ENCODE measurements at places on chromosomes 5 and 9.

GRCh38 chr9:134712926-134713325 lies 71.3 kb downstream of the COL5A1 start:
- DNase-seq, result no peak

- no peak for DNase-seq
Observed at GRCh38 chr5:89095341-89095740, 212.4 kb upstream of the MEF2C start.

DNA sequence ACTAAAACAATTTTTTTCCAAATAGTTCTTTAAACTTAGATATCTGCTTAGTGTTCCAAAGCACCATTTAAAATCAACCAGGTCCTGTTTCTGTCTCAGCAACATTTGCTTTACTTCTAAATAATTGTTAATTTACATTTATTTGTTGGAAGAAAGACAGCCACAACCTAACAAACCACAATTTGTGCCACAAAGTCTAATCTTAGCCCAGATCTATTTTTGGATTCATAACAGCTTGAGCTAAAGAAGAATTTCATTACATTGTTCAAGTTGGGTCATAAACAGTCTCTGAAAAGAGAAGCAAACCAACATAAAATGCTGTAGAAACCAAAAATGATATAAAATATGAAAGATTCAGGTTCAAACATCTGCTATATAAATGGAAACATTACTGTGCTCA lies 24.4 kb downstream of the MLLT3 start:
- no peak for DNase-seq

- peak; percentile 46 for DNase-seq
Observed at GRCh38 chr9:16705111-16705604, 165.3 kb downstream of the BNC2 start.

- DNase-seq, result no peak
Observed at GRCh38 chr9:9387511-9388115, 1225.2 kb downstream of the PTPRD start.

DNA sequence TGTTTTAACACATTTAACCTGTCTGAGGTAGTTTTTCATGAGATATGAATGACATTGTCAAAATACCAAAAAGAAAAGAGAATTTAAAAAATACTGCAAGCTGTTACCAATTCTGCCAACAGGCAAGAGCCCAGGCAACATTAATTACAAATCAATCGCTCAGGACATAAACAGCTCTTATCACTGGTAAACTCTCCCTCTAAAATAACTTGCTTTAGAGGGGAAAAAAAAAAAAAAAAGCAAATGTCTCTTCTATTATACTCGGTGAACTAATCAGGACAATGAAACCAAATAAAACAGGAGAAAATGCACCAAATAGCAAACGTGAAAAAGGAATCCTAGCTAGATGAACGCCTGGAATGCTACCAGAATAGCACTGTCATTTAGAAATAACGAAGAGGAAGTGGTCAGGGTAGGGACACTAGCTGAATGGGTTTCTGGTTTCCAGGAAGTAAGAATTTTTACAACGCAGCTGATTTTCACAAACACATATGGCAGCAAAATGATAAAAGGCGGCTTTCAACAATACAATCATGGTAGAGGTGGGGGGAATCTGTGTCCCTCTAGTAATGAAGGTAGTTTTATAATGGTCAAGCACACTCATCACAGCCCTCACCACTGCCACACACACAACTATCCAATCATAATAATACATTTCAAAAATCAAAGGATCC lies 94.9 kb downstream of the DENND1A start:
- no peak for DNase-seq

DNA sequence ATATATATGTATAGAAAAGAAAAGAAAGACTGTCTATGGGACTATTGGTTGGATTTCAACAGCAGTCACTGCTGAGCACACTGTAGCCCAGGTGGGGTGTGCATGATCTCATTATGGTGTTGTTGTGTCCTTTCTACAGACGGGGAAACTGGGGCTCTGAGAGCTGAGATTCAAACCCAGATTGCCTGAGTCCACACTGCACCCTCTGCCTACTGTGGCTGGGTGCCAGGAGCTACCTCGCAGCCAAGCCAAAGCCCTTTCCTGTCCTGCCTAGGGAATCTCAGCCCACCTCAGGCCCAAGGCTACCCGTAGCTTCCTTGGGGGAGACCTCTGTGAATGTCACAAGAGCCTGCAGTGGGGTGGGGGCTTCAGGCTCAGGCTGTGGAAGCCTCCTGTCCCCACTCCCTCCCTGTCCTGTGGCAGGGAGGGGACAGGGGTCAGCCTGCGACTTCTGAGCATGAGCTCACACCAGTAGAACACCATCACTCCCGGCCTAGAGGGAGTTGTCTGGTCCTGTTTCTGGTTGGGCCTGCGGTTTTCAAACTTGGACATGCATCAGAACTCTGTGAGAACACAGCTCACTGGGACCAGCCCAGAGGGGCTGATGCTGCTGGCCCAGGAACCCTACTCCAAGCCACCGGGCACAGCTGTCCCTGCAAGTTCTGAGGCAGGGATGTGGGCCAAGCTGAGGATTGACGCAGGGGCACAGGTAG lies 7.9 kb upstream of the NINJ1 start:
- DNase-seq, result no peak

DNA sequence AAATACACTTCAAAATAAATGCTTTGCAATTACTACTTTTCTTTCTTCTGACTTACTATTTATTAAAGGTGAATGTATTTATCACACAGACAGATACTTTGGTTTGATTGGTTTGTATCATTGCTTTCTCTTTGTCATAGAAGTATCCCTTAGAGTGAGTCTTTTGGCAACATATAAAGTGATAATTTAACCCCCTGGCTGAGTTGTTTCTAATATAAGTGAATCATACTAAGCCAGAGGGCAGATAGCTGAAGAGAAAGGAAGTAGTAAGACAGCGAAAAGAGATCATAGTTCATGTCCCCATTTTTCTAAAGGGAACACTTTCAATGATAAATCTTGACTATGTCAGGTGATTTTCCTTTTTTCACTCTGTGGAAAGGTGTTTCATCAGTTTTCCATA lies 38.6 kb downstream of the CAMK4 start:
- DNase-seq, result no peak

DNA sequence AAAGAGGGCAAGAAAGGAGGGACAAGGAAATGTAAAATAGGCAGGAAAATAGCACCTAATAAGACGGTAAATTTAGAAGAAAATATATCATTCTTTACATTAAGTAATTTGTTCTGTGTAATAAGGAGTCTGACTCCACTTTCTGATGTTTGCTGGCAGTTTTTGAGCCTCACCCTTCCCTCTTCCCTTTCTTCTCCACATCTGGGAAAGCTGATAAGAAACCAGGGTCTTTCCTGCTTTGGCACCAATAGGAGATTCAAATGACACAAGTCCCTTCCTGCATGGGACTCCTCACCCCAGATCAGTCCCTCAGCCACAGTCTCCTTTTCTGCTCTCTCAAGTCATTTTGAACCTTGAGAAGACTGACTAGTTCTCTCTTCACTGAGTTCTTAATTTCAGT lies 31.2 kb upstream of the LECT2 start:
- DNase-seq, result no peak

DNA sequence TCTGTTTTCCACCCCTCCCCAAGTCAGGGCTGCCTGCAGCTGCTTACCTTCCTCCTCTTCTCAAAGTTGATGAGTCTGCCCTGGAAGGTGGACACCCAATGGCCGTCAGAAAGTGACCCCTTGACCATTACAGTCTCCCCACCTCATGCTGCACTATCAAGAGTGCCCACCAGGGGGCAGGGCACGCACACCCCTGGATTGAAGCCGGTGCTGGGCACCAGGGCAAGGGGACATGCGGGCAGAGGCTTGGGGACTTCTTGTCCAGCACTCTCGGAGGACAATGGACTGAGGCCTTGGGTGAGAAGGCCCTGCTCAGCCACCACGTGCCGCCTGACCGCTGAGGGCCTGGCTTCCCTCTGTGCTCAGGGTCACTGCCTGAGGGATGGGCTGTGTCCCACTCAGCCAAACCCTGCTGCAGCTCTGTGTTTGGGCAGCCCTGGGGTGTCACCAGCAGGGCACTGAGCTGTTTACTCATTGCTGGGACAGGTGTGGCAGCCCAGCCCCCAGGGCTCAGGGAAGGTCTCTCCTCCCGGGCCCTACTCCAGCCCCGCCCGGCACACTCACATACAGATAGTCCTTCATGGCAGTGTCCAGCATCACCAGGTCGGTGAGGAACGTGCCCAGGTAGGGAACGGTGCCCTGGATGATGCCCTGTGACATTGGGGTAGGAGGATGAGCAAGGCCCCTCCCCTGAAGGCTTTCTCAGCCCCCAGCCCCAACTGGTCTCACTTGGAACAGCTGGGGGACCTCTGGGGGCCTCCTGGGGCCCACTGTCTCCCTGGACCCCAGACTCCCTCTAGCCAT lies 17.7 kb downstream of the RALGDS start:
- DNase-seq, result no peak

GRCh38 chr5:123086376-123087055 lies 2.5 kb upstream of the PRDM6 start:
- DNase-seq, result no peak

- no peak for DNase-seq
Observed at GRCh38 chr9:92707530-92707929, 37.6 kb upstream of the IPPK start.

- DNase-seq, result no peak
Observed at GRCh38 chr5:77066823-77067442, 20.2 kb downstream of the ZBED3 start.

DNA sequence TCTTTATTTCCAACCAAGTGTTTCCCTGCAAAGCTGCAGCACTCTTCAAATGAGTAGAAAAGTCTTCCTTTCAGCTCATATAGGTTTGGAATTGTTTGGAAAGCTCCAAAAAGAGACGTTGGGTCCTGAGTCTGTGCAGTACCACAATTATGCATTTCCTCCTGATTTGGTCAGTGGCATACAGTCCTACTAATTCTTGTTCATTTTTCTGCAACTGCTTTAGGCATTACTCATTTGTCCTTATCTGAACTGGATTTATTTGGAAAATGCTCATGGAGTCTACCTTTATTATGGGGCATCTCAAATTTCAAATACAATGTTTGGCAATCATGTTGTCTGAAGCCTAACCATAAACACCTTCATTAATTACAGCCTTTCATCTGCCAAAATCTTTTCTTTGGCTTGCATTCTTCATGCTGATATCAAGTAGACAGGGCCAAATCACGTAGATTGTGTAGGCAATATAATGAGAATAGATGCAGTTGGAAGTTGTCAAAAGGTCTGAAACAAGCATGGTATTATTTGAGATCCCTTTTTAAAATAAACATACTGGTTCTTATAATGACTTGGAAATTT lies 232.8 kb downstream of the TLE1 start:
- no peak for DNase-seq

DNA sequence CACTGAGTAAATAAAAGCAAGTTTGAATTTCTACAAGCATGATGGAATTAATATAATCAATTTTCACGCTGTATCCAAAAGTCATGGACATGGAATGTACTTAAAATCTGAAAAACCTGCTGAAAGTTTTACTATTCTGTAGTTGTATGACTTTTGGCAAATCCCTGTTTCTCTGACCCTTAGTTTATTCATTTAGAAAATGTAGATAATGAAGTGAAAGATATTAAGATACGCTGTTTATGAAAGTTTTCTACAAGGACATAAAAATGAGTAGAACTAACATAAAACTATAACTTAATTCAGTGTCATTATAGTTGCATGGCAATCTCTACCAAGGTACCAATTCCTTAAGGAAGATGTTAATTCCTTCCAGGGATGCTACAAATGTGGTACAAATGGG lies 363.2 kb upstream of the MPDZ start:
- DNase-seq, result no peak

GRCh38 chr9:94631599-94631998 lies 7.7 kb downstream of the FBP1 start:
- no peak for DNase-seq

- DNase-seq, result no peak
Observed at GRCh38 chr5:1192971-1193590, 8.3 kb upstream of the SLC6A19 start.

DNA sequence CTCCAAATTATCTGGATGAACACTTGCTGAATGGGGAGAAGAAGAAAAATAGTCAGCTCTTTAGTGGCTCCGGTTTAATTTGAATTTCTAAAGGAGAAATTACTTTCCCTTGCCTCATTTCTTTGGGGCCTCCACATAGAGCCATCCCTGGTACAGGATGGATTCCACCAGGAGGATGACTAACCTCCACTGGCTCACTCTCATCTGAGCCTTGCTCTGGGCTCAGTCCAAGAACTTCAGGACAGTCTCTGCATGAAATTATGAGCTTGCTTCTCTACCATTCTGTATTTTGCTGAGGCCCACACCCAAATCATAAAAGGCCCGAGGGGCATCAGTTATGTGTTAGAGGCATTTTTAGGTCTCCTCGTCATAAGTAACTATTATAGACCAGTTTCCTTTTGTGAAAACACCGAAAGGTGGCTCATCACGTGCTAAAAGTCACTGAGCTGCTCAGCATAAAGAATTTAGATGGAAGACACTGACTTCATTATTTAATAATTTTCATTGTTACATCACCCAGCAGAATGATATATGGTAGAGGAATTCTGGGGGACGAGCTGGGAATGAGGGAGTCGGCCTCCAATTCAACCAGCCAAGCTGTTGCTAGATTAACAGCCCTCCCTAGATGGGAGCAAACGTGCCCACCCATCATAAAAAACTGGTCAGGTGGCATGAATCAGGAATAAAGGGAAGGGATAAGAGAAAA lies 222.1 kb downstream of the TARS1 start:
- DNase-seq, result no peak

GRCh38 chr9:114282926-114283325 lies 40.0 kb upstream of the ORM1 start:
- DNase-seq, result no peak

GRCh38 chr5:56305001-56305950 lies 72.1 kb upstream of the ANKRD55 start:
- no peak for DNase-seq

DNA sequence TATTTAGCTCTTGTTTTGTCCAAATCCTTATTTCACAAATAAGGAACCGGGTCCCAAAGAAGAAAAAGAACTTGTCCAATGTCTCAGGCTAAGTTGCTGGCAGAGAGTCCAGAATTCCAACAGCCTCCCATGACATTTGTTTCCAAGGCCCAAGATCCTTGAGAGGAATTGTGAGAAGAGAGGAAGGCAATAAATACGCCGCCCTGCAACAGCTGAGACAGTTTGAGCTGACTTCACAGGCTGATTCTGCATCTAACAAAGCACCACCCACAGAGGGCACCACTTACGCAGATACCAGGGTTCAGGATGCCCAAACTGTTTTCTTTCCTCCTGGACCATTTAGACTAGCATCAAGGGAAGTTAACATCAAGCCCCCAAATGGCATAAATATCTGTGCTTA lies 211.3 kb downstream of the FAM114A2 start:
- no peak for DNase-seq

DNA sequence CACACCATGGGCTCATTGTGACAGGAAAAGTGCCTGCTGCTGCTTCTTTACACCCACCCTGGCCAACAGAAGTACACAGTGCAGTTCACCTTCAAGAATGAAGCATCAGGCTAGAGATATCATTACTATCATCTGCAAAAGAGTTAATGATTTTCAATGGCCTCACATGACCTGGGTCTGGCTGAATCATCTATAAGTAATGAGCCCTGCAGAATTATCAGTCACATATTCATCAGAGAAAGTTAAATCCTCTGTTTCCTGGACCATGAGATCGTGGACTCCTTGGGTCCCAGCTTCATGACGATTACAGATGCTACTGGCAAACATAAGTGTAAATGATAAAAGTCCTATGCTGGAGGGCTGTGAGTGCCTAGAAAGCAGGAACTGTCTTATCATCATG lies 8.3 kb downstream of the BAG1 start:
- no peak for DNase-seq

- no peak for DNase-seq
Observed at GRCh38 chr5:159788835-159789331, 127.4 kb upstream of the ADRA1B start.
